ENCODE measurements at places on chromosomes 3 and 15. TPM values are rescaled to one million over a fixed set of nuclear protein-coding genes. Genes with fewer than 3 reads are reported as not detected.

DNA sequence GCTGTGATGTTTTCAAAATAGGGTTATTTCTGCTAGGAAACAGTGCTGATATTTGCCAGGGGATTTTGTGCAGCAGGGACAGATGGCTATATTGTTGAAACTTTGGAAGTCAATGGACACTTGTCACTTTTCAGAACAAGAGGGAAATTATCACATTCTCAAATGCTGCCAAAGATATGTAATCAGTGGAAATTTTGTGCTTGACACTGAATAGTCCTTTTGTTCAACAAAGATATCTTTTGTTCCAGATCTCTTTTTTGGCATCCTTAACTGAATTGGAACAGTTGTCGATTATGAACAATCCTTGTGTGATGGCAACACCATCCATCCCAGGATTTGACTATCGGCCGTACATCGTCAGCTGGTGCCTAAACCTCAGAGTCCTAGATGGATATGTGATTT, 7.8 kb downstream of the CEP97 start:
- H3K4me1 ChIP-seq, result no peaks in the 10 kb centered on the region
- H3K4me3 ChIP-seq, result no peak overlapping the region
- no peaks in the 10 kb centered on the region for H3K36me3 ChIP-seq
- H3K27ac ChIP-seq, result no peak overlapping the region
- no peaks in the 10 kb centered on the region for H3K27me3 ChIP-seq

DNA sequence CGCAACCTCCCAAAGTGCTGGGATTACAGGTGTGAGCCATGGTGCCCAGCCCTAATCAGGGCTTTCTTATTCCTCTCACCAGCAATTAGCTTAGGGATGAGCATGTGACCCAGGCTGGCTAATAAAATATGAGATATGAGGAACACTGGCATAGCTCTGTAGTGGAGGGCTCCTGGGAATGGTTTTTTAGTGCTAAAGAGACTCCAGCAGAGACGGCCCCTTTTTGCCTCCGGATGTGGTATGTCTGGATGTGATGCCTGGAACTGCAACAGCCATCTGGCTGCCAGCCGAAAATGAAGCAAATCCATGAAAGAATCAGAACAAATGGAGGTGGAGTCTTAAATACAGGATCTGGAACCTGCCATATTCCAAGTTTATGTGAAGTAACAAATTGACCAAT, 69.1 kb upstream of the MAGI1 start:
- no peaks in the 10 kb centered on the region for H3K27me3 ChIP-seq
- H3K4me1 ChIP-seq, result no peaks in the 10 kb centered on the region

NCKIPSD gene
- 22.1 TPM for total RNA-seq

COL8A1 gene
- 5.4 TPM for total RNA-seq
